Iris pigment epithelial cell (primary cell): ENCODE measurements at places on chromosomes 1 and 21.

GRCh38 chr1:38476850-38477178 is 382.8 kb downstream of the RRAGC start:
- DNase-seq: no peak

DNA sequence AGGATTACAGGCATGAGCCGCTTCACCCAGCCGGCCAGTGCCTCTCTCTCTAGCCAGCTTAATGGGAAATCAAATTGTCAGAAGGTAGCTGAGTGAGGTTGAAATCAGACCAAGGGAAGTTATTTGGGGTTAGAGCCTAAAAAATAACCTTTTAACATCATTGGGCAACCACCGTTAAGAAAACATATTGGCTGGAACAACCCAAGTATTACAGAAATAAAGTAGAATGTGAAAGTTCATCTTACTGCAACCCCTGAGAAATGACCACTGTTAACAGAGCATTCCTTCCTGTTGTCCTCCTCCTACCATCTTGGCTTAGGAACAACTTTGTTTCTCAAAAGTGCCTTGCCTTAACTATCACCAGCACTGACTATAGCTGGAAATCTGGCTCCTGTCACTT is 3.2 kb upstream of the RNF186 start:
- no peak for DNase-seq

- peak; percentile 57 for DNase-seq
Observed at GRCh38 chr1:93716941-93717368, 35.3 kb upstream of the BCAR3 start.

GRCh38 chr1:29379443-29380073 is 143.2 kb downstream of the PTPRU start:
- DNase-seq: peak; percentile 56

GRCh38 chr1:200180821-200181220 is 153.3 kb downstream of the NR5A2 start:
- peak; percentile 38 for DNase-seq
